ENCODE measurements at places on chromosomes 16 and 17.

- no peak for DNase-seq
Measured at GRCh38 chr16:57308041-57308440, 23.6 kb upstream of the PLLP start.

DNA sequence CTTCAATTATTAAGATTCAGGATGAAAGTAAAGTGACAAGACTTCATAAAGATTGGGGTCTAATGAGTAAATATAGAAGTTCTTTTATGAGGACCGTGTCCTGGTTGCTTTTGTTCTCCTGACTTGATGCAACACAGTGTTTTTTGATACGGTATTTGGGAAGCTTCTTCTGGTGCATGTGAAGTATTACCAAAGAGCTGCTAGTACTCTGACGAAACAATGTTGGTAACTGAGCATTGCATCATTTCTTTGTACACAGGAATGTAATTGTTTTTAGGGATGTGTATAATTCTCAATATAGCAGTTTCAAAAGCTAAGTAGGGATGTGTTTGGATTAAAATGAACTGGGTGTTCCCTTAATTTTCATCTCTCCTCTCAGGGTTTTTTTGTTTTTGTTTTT is 15.9 kb downstream of the KPNB1 start:
- DNase-seq: no peak

- no peak for DNase-seq
Measured at GRCh38 chr17:9467518-9467917, 108.1 kb downstream of the STX8 start.

- DNase-seq: no peak
Measured at GRCh38 chr17:68759343-68760140, 158.4 kb upstream of the FAM20A start.

DNA sequence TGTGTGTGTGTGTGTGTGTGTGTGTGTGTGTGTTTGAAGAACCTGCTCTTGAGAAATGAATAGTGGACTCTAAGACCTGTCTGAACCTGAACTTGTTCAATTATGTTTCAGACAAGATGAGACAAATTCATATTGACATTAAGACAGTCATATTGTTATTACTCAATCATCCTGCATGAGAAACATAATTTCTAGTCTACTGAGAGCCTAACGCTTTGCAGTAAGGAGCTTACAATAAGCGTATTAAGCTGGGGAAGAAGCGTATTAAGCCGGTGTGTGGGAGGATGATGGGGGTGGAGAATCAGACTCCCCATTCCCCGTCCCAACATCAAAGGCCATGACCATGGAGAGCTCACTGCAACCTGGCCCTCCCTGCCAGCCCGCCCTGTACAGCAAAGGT is 22.4 kb upstream of the MNT start:
- DNase-seq: no peak

DNA sequence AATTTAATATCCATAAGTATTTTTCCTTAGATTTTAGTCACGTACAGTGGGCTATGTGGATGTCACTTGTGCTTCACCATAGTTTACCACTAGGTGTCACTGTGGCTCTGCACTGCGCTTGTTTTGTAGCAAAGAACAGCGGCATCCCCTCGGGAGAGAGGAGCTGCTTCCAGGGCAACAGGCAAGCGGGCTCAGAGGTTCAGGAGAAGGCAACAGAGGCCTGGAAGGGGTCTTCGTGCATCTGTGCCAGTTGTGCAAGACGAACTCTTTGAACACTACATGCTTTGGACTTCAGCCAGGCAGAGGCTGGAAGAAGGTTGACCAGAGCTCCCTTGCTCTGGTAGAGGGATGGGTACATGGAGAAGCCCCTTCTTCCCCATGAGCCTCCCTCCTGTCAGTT is 20.6 kb downstream of the CYB561 start:
- DNase-seq: peak; percentile 51

DNA sequence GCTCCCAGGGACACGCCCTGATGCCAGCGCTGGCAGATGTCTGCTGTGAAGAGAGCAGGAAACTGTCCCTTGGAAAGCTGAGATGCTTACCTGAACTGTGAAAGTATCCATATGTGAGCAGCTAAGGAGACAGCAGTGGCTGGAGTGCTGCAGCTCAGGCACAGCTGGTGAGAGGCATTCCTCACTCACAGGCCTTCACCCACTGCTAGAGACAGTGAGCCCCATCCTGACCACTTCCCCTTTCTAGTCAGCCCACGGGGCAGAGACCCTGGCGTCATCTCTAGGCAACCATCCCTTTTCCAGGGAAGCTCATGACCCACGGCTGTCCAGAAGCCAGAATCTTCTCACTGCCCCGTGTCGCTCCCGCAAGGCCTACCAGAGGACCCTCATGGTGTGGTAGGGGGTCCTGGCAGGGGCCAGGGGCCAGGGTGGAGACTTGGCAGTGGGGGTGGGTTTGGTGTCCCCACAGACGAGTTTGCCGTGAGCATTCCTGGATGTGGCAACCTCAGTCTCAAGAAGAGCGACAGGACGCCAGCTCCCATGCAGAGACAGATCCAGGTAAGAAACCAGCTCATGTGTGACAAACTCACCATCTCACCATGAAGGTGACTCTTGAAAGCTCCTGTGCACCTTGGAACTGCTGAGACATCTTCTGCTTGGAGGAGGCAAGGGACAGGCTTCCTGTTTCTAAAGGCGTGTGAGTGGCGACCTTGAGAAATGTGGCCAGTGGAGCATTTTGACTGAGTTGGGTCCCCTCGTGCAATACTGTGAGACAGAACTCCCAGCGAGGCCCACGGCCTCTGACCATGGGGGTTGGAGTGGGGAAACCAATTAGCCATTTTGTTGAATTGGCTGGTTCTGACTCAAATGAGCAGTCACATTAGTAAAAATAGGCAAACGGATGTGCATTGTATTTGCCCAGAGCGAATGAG is at the start of gene SCIMP:
TSS of gene SCIMP (minus strand) at position 216 of the 932 bp plus-strand sequence. CDS start at position 111, 105 bp downstream.
- no peak for DNase-seq

Data from activated effector memory CD4-positive, alpha-beta T cell treated with Interleukin-2 at 50 U/mL for 16 hours (primary cell).